Mammary epithelial cell (primary cell): ENCODE measurements at places on chromosomes 1 and 21. TPM values are rescaled to one million over a fixed set of nuclear protein-coding genes. Genes with fewer than 3 reads are reported as not detected.

GRCh38 chr1:70458131-70458530, 47.1 kb downstream of the CTH start:
- no peak for DNase-seq

- DNase-seq: peak; percentile 12
Observed at GRCh38 chr1:180241716-180242544, 11.9 kb downstream of the LHX4 start.

DNA sequence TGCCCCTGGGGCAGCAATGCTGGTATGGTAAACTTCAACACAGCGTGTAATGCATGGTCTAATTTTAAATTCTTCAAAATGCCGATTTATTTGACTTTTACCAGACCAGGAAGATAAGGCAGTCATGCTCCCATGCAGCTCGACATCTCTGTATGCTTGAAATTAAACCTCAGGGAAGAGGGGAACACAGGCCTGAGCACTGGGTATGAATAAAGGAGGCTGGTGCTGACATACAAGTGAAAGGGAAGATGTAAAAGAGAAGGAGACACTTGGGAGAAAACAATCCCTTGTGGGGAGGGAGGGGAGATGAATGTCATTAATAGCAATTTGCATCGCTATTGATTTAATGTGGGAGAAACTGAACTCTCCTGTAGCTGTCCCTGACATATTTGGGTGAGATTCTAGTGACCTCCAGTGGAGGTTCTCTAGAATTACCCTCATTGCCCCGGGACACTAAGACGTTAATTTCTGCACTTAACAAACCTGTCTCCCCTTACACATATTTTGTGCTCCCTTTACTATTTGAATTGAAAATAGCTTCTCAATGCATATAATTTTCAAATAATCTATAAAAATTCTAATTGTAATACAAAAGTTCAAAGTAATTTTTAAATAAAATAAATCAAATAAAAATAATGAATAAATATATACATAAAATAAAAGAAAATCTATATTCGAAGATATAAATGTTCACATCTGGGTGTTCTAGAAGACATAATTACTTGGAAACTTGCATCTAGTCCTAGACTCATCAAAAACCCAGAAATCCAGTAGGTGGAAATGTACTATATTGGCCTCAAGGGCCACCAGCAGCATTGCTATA, 283.1 kb downstream of the LMX1A start:
- DNase-seq: peak; percentile 35

DNA sequence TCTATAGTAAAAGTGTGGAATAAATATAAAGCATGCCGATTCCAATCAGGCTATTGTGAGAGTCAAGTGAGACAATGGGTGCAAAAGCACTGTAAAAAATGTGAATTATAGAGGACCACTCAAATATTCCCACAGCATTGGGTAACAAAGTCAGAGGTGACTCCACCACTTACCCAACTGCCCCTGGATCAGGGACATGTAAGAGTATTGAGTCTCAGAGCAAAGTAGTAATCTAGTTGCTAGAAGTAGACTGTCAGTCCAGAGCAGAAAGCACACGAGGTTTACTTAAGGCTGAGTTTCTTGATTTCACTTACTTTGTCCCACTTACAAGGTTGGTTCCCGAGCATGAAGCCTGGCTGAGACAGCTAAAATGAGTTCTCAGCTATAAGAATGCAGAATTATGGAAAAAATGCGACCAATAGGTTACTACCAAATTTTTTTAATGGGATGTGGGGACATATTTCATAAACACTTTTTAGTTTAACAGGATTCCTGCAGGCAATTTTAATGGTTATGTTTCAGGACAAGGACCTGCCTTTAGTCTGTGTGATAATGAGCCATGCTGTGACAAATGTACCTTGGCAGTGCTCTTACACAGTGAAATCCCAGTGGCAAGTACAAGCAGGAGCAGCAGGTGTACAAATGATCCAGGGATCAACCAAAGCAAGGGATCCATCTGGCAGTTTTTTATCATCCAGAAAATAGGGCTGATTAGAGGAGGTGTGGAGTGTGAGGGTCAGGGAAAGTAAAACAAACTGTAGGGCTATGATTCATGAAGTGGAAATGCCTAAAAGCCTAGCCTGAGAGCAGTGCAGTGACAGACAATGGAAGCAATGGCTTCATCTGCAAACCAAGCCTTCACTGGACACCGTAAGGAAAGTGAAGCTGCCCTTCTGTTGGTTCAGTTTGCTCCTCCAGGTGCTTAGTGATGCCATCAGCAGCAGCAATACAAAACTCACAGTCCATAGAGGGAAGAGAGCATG, 156.2 kb upstream of the SPAG17 start:
- DNase-seq: no peak

GRCh38 chr1:100076319-100076718, 56.4 kb downstream of the SASS6 start:
- DNase-seq: no peak

GRCh38 chr1:244296003-244296402, 155.7 kb downstream of the ADSS2 start:
- DNase-seq: no peak

GRCh38 chr1:29599071-29599470, 362.7 kb downstream of the PTPRU start:
- no peak for DNase-seq

DNA sequence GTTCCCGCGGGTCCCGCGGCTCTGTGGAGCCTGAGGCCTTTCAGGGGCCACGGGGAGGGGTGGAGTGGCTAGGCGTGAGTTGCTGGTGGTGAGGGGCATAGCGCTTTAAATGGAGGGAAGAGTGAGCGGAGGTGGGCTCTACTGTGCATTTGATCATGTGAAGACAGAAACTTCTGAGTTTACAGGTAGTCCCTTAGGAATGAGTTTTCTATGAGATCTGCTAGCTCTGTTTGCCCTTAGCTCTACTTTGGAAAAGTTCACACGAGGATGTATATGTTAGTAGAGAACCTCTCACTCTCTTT, 593 bp downstream of the ST6GALNAC3 start:
- DNase-seq: no peak

DNA sequence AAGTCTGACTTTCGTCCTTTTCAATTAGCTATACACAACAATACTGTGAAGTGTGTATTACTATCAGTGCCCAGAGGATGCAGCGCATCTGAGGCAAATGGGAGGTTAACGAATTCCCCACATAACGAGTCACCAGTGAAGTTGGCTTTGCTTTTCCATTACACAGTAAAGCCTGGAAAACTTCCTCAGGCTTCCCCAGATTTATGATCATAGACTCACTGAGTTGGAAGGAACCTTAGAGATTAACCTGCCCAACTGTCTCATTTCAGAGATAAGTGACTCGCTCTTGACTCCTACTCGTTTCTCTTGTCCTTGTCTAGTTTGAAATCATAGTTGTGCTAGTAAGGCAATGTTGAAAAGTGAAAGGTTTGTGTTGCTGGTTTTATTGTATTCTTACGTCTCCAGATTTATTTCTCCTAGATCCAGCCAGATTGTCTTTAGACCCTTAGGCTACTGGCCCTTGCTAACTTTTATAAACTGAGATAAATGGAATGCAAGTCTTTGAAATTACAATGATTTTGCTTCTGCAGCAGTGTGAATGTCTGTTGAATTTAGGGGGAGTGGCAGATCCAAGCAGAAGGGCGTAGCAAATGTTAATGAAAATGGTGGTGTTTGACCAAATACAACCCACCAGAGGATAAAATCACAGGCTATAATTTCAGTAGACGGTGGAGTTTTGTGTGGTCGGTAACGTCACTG, 17.3 kb downstream of the S1PR1 start:
- DNase-seq: peak; percentile 55

DNA sequence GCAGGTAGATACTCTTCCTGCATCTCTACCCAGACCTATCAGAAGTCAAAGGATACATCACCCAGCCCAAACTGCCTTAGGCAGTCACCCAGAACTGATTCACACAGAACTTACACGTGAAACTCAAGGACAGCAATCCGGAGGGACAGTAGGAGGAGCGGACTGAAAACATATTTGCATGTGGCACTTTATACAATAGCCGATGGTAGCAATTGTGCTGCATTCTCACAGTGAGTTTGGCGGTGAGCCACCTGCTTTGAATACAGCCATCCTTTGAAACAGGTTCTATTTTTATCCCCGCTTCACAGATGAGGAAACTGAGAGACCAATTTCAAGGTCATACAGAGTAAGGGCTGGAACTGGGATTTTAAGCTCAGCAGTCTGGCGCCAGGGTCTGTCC, 69.5 kb downstream of the EDEM3 start:
- DNase-seq: no peak

DNA sequence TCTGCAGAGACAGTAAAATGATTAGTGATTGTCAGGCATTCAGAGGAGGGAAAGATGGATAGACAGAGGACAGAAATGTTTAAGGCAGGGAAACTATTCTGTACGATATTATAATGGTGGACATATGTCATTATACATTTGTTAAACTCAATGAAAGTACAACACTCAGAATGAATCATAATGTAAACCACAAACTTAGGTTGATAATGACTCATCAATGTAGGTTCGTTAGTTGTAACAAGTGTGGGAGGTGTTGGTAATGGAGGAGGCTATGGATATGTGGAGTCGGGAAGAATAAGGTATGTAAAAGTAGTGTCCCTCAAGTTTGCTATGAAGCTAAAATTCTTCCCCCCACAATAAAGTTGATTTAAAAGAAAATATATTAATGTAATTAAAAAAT, 455.0 kb downstream of the BRINP3 start:
- DNase-seq: peak; percentile 53

DNA sequence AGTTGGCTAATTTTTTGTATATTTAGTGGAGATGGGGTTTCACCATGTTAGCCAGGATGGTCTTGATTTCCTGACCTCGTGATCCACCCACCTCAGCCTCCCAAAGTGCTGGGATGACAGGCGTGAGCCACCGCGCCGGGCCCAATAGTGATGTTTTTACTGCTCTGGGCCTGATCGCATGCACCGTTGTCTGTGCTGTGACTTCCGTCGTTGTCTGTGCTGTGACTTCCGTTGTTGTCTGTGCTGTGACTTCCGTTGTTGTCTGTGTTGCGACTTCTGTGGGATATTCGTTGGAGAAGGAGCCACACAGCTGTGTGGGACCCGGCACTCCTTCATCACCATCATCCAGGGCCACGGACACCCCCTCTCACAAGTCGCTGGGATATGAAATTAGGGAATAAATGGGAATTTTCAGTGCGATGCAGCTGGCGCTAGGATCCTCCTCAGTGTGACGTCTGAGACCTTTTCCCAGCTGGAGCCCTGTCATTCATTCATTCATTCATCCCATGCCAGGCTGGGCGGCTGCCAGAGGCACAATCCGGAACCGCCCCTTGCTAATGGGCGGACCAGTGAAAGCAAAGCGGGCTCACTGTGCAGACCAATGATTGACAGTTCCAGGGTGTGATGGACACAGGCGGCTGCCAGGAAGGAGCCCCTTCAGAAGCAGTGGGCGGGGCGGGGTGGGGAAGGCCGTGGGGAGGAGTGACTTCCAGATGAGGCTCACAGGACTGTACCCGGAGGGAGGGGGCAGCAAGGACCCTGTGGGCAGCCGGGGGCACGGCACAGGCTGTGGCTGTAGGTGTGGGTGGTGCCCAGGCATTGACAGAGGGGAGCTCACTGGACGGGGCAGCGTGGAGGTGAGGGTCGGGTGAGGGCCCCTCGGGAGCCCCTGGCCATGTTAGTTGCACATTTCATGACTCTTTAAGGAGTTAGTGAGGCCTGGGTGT, 48.9 kb downstream of the PRKCZ start:
- DNase-seq: no peak

- DNase-seq: no peak
Observed at GRCh38 chr21:46001821-46002681, 20.5 kb downstream of the COL6A1 start.

DNA sequence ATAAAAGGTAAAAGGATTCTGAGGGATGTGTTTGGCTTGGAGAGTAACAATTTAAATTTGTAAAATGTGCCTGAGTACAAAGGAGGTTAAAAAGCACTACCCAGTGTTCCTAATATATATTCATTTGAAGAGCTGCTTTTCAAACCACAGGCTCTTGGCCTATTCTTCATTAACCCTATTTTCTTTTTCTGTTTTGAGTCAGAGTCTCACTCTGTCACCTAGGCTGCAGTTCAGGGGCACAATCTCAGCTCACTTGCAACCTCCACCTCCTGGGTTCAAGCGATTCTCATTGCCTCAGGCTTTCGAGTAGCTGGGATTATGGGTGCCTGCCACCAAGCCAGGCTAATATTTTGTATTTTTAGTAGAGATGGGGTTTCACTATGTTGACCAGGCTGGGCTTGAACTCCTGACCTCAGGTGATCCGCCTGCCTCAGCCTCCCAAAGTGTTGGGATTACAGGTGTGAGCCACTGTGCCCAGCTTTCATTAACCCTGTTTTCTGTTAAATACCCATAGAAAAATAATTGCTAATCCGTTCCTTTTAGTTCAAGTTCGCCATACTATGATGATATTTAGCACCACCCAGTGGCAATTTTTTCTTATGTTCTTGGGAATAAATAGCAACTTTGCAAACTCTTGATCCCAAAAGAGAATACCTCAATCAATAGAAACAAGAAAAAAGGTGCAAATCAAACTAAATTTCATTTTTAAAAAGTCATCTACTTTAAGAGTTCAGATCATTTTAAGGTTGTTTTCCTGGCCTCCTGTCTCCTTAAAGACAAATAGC, 30.5 kb downstream of the ZBTB8OS start:
- DNase-seq: no peak

CSF1 gene
- total RNA-seq: 5.2 and 5.6 TPM in 2 replicates
